ENCODE measurements at places on chromosomes 1 and 21. TPM values are rescaled to one million over a fixed set of nuclear protein-coding genes. Genes with fewer than 3 reads are reported as not detected.

The G0S2 gene
- 24.6 TPM for total RNA-seq

The OR2T33 gene
- not detected for total RNA-seq

DNA sequence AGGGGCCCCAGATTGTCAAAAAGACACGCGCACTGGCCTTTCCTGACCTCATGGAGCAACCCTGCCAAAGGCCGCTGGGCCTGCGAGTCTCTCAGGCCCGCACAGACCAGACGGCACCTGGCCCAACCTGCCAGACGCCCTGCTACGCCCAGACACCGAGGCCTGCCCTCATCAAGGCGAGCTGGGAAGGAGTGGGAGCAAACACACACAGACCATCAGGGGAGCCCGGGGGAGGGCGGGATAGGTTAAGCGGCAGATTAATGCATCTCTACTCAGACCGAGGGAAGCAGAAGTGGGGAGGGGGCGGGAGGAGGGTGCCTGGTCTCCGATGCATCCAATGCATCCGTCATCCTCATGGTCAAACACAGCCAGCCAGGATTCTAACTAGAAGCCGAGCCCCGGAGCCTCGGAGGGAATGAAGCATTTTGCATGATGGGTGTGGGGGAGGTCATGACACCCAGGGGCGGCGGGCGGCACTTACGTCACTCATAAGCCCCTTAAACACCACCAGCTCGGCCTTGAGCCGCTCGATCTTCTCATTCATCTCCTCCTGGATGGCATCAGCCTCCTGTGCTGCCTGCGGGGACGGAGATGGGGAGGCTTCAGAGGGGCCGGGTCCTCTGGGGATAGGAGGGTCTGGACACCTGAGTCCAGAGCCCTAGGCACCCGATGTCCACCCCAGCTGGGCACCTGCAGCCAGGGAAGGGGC is 17.0 kb upstream of the ALDH4A1 start:
- H3K27ac ChIP-seq, result no peak overlapping the region
- peaks cover 42% of the 10 kb centered on the region for H3K4me1 ChIP-seq
- no peak overlapping the region for H3K4me3 ChIP-seq
- peaks cover 60% of the 10 kb centered on the region for H3K36me3 ChIP-seq
- H3K27me3 ChIP-seq, result no peaks in the 10 kb centered on the region

DNA sequence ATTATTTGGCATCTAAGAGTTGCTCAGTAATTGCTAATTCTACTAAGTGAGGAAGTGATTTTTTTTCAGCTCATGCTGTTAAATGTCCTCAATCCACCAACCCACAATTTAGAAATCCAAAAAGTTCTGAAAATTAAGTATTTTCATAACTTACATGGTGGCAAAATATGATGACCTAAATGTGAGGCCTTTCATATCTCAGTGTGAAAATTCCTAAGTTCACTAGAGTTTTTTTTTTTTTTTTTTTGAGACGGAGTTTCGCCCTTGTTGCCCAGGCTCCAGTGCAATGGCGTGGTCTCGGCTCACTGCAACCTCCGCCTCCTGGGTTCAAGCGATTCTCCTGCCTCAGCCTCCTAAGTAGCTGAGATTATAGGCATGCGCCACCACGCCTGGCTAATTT is 5.6 kb downstream of the NUCKS1 start:
- DNase-seq, result no peak
- no peak overlapping the region for H3K4me3 ChIP-seq
- H3K27ac ChIP-seq, result no peak overlapping the region
- no peaks in the 10 kb centered on the region for H3K27me3 ChIP-seq
- no peaks in the 10 kb centered on the region for H3K36me3 ChIP-seq

DNA sequence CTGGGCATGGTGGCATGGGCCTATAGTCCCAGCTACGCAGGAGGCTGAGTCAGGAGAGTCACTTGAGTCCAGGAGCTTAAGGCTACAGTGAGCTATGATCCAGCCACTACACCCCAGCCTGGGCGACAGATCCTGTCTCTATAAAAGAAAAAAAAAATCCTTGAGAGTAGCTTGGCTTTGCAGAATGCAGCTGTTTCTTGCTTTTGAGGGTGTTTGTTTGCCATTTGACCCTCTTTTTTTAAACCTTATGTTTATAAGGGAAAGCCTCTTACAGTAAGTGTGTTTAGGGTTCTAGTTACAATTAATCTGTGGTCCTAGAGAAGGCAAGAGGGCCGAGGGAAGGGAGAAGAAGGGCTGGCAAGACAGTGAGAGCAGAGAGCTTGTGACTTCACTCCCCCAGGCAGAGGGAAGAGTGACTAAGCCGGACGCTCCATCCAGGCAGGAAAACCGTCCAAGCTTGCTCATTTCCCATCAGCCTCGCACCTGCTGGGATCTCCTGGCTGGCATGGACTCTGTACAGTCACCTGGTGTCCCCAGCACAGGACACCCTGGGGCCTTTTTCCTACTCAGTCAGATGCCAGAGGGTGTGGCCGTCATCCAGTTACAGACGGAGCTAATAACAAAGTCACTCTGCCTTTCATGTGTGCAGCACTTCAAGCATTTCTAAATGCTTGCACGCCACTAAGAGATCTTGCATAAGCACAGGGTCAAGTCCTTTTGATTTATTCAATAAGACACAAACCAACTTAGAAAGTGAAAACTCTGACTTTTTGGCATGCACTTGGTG is 55.5 kb upstream of the PSEN2 start:
- no peaks in the 10 kb centered on the region for H3K27me3 ChIP-seq
- H3K27ac ChIP-seq, result peak overlapping the region; percentile 91
- no peak overlapping the region for H3K4me3 ChIP-seq
- DNase-seq, result peak; percentile 92
- H3K4me1 ChIP-seq, result peaks cover 23% of the 10 kb centered on the region

DNA sequence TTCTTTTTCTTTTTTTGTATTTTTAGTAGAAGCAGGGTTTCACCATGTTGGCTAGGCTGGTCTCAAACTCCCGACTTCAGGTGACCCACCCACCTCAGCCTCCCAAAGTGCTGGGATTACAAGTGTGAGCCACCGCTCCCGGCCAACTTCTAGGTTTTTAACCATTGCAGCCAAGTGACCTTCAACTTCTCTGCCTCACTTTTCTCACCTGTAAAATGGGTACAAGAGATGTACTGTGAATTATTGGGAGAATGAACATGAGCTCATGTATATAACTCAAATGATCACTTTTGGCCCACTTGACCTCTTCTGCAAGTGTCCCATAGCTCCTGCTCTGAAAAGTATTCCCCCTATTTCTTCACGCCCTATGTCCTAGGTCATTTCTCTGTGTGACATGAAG is 11.8 kb upstream of the RPL11 start:
- H3K27me3 ChIP-seq, result peaks cover 8% of the 10 kb centered on the region
- H3K4me3 ChIP-seq, result no peak overlapping the region
- no peaks in the 10 kb centered on the region for H3K36me3 ChIP-seq
- H3K4me1 ChIP-seq, result no peaks in the 10 kb centered on the region

- peaks cover 7% of the 10 kb centered on the region for H3K4me1 ChIP-seq
- DNase-seq, result no peak
- no peaks in the 10 kb centered on the region for H3K27me3 ChIP-seq
These were observed 16.9 kb downstream of the NPHP4 start for GRCh38 chr1:5975133-5975880.

GRCh38 chr1:220803401-220804201 is 16.9 kb downstream of the MTARC1 start:
- DNase-seq, result no peak
- no peak overlapping the region for H3K27ac ChIP-seq

Measured in suprapubic skin (tissue), 4 donors.